Upper lobe of left lung (tissue), 6 donors: ENCODE measurements at places on chromosomes 16 and 17.

DNA sequence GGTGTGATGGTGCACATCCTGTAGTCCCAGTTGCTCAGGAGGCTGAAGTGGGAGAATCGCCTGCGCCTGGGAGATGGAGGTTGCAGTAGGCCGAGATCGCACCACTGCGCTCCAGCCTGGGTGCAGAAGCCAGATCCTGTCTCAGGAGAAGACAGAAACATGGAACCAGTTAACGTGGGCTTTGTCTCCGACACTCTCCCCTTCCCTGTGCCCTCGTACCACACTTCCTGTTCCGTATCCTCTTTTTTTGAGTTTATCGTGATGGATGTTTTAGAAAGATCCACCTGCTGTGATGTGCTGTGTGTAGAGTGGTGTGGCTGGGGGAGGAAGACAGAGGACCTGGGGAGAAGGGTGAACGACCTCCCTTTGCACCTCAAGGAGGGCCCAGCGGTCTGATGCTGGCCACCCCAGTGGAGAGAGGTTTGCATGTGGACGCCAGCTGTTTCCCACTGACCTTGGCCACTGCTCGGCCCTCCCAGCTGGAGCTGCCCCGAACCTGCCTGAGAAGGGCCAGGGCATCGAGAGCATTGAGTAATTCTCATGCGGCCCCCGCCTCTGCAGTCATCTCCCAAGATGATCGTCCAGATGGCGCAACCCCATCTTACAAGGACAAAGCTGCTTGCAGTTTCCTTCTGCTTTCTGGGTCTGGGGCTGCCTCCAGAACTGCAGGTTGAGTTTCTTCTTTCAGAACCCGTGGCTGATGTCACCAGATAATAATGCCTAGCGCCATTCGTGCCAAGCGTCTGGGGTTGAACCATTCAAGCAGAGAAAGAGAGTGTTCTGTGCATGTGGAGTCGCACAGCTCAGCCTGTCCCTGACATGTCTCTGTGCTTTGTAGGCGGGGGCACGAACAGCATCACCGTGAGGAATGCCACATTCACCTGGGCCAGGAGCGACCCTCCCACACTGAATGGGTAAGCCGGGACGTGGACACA, 126.3 kb downstream of the ABCC1 start:
- H3K27me3 ChIP-seq: no peaks in the 10 kb centered on the region
- peak; percentile 54 for DNase-seq
- peaks cover 45% of the 10 kb centered on the region for H3K36me3 ChIP-seq
- peak overlapping the region; percentile 23 for H3K27ac ChIP-seq
- H3K4me1 ChIP-seq: peaks cover 34% of the 10 kb centered on the region
- no peak overlapping the region for H3K4me3 ChIP-seq

GRCh38 chr17:42484304-42484703, 25.6 kb downstream of the ATP6V0A1 start:
- H3K36me3 ChIP-seq: peaks cover 71% of the 10 kb centered on the region
- H3K27ac ChIP-seq: no peak overlapping the region
- H3K27me3 ChIP-seq: no peaks in the 10 kb centered on the region

GRCh38 chr16:23296994-23297393, 5.1 kb upstream of the SCNN1B start:
- no peak overlapping the region for H3K4me3 ChIP-seq
- H3K4me1 ChIP-seq: peaks cover 6% of the 10 kb centered on the region
- H3K27me3 ChIP-seq: no peaks in the 10 kb centered on the region
- H3K27ac ChIP-seq: no peak overlapping the region
- DNase-seq: no peak
- H3K36me3 ChIP-seq: no peaks in the 10 kb centered on the region

GRCh38 chr17:80868022-80868609, 123.5 kb upstream of the CHMP6 start:
- H3K4me1 ChIP-seq: peaks cover 13% of the 10 kb centered on the region
- no peak for DNase-seq
- H3K36me3 ChIP-seq: no peaks in the 10 kb centered on the region
- no peaks in the 10 kb centered on the region for H3K27me3 ChIP-seq

GRCh38 chr16:27645396-27645795, 95.5 kb downstream of the KATNIP start:
- no peaks in the 10 kb centered on the region for H3K4me1 ChIP-seq
- no peaks in the 10 kb centered on the region for H3K36me3 ChIP-seq
- H3K27me3 ChIP-seq: no peaks in the 10 kb centered on the region
- no peak overlapping the region for H3K27ac ChIP-seq
- no peak overlapping the region for H3K4me3 ChIP-seq
- DNase-seq: no peak
